ENCODE measurements at places on chromosomes 4 and X.
A peak's percentile ranks its signal among the peaks of the same experiment; 100 is the strongest.

GRCh38 chrX:13685126-13685763 lies 3.7 kb upstream of the RAB9A start:
- no peak for DNase-seq

GRCh38 chr4:124579896-124580295 lies 132.6 kb downstream of the ANKRD50 start:
- DNase-seq = no peak

DNA sequence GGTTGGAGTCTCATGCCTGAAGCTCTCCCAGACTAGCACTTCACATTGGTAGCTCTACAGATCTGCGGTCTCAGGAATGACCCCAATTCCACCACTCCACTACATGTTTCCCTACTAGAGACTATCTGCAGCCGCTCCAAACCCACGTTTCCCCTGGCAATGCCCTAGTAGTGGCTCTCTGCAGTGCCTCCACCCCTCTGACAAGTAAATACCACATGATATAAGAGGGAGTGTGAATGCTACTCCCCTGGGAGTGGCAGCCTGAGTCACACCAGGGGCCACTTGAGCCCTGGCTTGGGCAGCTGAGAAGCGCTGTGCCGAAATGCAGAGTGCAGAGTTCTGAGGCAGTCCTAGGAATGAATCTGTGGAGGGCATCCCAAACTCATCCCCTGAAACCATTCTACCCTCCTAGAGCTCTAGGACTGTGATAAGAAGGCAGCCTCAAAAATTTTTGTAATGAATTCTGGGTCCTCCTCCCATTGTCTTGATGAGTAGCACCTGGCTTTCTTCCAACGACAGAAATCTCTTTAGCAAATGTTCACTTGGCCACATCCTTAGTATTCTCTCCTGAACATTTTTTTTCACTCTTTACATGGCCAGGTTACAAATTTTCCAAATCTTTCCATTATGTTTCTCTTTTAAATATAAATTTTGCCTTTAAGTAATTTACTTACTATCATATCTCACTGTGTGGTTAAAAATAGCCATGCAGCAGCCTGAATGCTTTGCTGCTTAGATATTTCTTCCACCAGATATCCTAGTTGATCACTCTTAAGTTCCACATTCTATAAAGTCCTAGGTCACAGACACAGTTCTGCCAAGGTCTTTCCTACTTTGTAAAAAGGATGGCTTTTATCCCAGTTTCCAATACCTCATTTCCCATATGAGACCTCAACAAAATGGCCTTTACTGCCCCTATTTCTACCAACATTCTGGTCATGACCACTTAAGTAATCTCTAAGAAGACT lies 160.2 kb upstream of the CPEB2 start:
- DNase-seq = peak; percentile 78

- DNase-seq = no peak
These were observed 77.6 kb downstream of the PPP3CA start for GRCh38 chr4:101269682-101270081.

DNA sequence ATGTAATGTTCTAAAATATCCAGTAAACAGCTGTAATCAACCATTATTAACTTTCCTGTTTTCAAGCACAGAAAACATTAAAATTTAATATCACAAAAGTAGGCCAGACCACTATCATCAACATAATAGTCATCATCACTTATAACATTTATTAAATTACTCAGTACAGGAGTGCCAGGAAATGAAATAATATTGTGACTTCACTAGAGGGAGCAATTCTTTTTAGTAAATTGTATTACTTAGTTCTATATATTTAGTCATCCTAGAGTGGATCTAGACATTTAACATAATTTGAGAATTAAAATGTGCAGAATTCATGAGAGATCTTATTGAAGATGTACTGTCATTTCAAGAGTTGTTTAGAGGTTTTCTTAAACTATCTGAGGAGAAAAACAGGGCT lies 33.6 kb downstream of the PITX2 start:
- no peak for DNase-seq

DNA sequence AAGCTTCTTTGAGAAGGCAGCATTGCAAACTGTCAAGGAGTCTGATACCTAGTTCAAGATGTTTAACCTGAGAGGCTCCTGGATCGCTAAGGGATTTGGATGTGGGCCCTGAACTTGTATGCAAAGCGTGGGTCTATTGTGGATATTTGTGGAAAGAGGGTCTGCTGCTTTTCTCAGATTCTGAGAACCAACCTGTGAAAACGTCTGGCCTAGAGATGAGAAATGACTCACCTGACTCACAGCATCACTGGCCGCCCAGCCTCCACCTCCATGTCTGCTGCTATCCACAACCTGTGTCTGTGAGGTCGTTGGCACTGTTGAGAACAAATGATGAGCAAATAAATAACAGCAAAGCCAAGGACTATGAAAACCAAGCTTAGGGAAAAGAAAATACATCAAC lies 33.3 kb upstream of the PROM1 start:
- DNase-seq = no peak

DNA sequence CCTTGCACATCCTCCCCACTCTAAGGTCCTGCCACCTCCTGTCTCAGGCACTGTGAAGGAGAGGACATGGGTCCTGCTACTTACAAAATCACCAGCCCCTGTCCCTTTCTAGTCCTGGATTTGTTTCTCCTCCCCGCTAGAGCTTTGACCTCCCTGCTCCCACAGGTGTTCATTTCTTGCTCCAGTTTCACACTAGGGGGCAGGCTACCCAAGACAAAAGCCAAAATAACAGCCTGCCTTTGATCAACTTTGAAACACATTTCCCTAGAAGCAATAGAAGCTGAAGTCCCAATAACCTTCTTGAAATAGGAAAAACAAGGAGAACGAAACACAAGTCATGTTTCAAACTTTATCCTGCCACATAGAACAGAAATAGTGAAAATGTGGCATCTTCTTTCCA lies 164.4 kb downstream of the QDPR start:
- no peak for DNase-seq

- no peak for DNase-seq
These were observed 406.5 kb downstream of the RPA4 start for GRCh38 chrX:97290199-97290598.

GRCh38 chr4:147195386-147195785 lies 249.7 kb upstream of the TTC29 start:
- no peak for DNase-seq

- DNase-seq = no peak
These were observed 54.1 kb downstream of the SYTL5 start for GRCh38 chrX:38060331-38060878.

DNA sequence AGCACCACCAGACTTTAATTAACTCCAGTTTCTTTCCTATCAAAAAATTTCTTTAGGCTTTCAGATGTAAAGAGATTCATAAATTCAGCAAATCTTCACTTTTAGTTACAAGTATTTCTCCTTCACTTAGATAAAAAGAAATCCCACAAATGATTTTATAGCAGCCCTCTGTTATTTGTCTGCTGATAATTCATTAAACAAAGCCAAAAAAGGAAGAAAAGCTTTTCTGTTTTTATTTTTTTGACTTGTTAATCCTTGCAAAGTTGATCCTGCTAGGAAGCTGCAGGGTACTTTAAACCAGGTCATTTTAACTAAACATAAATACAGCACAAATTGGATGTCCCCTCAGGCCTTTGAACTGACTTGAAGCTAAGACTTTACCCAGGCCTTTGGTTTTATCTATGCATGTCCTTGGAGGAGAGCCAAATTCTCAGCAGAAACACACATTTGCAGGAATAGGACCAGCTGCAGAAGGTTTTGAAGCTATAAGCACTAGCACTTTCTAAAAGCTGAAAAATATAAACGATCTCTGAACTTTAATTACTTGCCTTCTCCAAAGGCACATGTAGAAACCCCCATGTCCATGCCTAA lies 57.5 kb downstream of the PCDH18 start:
- no peak for DNase-seq

DNA sequence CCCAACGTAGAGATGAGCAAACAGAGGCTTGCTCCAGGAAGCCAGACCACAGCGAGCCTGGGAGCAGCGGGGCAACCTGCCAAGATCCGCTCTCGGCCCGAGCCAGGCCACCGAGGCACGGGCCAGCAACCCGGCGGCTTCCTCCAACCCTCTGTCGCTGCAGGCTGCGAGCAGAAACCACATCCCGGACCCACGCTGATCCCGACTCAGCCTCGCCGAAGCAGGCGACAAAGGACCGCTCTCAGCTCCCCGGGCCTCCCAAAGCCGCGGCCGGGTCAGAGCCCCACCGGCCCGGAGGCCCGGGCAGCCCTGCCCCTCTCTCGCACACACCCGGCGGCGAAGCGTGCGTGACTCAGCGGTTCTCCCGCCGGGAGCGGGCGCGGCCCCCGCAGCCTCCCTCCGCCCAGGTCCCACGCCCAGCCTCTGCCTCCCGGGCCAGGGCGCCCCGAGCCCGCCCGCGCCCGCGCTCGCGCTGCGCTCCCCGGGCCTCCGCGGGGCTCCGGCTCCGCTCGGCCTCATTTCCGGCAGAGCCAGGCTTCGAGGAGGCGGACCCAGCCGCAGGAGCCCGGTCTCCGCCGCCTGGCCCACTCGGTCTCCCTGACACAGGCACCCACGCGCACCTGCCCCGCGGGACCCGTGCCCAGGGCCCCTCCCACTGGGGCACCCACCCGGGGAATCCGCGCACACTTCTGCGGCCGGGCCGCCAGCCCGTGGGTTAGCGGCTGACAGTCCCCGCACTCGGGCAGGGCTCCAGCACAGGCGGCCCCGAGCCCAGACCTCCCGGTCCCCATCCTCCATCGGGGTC lies 1.7 kb downstream of the PPP2R2C start:
- peak; percentile 73 for DNase-seq

- peak; percentile 74 for DNase-seq
These were observed 3.4 kb downstream of the CTBP1 start for GRCh38 chr4:1245481-1246051.

- DNase-seq = no peak
These were observed 178.1 kb downstream of the MAML3 start for GRCh38 chr4:139975830-139976272.

GRCh38 chr4:63430105-63430504 lies 979.1 kb downstream of the TECRL start:
- no peak for DNase-seq

GRCh38 chr4:90281541-90282355 lies 154.6 kb downstream of the CCSER1 start:
- DNase-seq = no peak

DNA sequence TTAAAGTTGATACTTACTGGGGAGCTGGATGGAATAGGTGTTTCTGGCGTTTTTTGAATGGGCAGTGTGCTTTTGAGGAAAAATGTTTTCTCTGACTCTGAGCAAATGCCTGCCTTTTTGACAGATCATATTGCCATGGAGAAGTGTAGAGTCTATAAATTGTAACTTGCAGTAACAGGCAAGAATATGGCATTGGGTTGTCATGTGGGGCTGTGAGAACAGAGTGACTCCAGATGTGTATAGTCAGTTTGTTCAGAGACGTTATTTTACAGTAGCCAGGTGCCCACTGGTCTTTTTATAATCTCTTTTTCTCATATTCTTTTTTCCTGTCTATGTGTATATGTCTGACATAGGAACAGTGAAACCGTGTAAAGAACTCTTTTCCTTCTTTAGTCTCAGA lies 40.8 kb downstream of the RAPGEF2 start:
- no peak for DNase-seq

DNA sequence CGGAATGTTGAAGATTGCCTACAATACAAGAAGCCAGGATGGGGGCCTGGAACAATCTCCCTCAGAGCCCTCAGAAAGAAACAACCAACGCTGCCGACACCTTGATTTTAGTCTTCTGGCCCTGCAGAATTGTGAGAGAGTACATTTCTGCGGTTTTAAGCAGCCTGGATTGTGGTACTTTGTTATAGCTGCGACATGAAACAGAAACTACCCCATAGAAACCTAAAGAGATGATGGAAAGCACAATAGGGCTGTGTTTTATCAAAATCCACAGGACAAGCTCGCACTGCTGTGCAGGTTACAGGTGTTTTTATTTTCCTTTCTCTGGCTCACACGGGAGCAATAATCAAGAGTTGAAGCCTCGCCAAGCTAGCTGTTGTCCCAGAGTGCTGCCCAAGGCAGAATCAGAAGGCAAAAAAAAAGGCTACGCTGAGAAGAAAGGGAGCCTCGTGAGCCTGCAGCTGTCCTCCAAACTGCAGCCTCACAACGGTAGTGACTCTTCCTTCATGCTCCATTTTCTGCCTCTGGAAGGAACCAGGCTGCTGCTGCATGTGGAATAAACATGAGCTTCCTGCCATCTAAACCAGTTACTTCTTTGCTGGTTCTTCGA lies 232.4 kb downstream of the LDB2 start:
- DNase-seq = no peak

DNA sequence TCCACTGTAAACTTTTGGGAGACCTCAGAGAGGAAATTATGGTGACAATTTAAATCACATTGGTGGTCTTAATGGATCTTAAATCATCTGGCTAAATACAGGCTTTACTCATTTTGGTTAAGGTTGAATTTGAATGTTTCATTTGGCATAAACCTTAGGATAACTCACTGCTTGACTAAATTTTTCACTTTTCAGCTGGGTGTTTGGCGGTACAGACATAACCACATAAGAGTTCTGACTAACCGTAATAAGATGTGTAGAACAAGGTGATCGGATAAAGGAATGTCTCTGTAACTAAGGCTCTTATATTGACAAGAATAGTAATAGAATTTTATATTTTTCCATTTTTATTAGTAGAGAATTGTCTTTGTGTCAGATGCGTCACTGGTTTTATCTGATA lies 281.0 kb downstream of the BMPR1B start:
- no peak for DNase-seq

DNA sequence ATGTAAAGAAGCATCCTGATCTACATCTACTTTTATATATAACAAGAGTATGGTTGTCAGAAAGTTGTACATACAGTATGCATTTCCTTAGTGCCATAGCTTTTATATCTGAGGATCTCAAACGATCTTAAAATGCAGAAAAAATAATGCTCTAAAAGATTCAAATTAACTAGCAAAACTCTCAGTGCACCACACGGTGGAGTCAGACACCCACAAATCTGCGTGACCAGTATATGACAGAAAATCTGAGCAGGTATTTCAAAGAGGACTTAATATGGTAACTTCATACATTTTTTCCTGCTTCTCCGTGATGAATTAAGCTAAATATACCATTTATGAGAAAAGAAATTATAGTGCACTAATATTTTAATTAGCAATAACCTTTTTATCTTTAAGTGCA lies 803.0 kb downstream of the DMD start:
- no peak for DNase-seq

DNA sequence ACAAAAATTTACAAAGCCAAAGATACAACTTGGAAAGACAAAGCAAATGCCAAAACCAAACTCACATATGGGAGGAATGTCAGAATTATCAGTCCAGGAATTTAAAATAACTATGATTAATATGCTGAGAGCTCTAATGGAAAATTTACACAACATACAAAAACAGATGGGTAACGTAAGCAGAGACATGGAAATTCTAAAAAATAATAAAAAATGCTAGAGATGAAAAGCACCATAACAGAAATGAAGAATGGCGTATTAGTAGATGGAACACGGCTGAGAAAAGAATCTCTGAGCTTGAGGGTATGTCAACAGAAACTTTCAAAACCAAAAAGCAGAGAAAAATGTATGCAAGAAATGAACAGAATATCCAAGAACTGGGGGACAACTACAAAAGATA lies 4.1 kb upstream of the MANBA start:
- DNase-seq = no peak

- no peak for DNase-seq
These were observed 65.6 kb upstream of the PGAM4 start for GRCh38 chrX:78035061-78035460.

- no peak for DNase-seq
These were observed 10.0 kb downstream of the CSTF2 start for GRCh38 chrX:100830143-100830542.

- DNase-seq = no peak
These were observed 1.2 kb downstream of the SCFD2 start for GRCh38 chr4:53364624-53365023.
